Omental fat pad (tissue), 4 donors: ENCODE measurements at places on chromosomes 1 and 21.

DNA sequence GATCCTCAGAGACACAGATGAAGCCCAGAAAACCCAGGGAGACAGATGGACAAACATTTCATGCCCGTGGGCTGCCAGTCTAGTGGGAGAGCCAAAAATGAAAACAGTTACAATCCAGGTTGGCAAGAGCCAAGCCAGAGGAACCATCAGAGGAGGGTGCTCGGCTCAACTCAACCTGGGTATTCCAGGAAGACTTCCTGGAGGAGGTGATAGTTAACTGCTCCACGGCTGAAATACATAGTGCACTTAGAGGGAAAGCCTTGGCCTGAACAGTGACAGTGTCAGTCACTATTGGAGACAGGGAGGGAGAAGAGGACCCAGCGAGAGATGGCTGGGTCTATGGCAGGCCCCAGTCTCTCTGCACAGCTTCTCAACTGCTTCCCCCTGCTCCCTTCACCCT lies 1.9 kb downstream of the ARHGEF19 start:
- no peak for DNase-seq

DNA sequence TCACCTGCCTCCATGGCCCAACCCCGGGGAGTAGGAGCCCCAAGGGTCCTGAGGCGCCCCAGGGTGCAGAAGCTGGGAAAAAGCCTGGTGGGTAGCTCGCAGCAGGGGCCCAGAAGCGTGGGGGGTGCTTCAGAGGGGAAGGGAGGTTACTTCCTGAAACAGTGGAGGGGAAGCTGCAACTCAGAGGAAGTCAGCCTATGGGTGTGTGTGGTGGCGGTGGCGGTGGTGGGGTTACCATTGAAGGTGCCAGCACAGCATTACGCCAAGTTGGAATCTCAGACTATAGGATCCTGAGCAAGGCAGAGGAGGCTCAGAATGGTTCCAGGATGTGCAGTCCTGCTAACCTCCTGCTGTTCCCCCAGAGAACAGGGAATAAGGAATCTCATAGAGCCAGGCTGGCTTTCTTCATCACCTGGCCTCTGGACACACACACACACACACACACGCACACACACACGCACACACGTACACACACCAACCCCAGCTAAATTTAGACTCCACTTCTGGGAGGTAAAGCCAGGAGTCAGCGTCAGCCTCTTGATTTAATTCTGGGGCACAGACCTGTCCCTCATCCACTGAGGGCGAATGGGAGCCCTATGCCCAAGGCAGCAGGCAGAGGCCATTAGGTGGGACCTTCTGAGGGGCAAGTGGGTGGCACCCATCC lies 1.3 kb downstream of the DENND4B start:
- DNase-seq = no peak

DNA sequence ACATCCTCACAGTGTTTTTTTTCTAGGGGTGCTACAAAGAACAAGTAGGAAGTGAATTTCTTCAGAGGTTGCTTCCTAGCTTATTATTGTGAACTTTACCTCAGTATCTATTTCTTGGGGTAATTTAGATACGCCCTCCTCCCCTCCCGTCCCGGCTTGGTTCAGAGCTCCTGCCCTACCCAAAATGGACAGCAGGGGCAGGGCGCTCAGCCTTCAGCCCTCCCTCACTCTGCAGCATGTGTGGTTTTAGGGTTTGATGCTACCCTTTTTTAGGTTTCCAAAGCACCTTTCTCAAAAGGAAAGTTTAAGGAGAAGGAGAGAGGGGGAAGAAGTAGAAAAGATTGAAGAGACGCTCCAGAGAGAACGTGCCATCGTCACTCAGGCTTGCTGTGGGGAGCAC lies 16.9 kb upstream of the POGK start:
- DNase-seq = no peak

GRCh38 chr1:52709016-52709415 lies 10.9 kb upstream of the COA7 start:
- no peak for DNase-seq

DNA sequence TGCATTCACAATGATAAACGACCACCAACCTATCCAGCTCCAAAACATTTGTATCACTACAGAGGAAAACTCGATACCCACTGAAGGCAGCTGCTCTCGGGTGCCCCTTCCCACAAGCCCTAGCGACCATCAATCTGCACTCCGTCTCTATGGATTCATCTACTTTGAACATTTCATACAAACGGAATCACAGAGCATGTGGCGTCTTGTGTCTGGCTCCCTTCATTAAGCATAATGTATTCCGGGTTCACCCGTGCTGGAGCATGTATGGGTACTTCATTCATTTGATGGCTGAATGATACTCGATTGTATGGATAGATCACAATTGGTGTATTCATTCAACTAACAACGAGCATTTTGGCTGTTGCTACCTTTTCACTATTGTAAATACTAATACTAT lies 340.2 kb downstream of the SMYD3 start:
- DNase-seq = no peak

GRCh38 chr1:93576746-93577145 lies 104.9 kb downstream of the BCAR3 start:
- no peak for DNase-seq

GRCh38 chr1:241331328-241332036 lies 25.5 kb downstream of the RGS7 start:
- no peak for DNase-seq

- DNase-seq = no peak
Observed at GRCh38 chr1:241702442-241703373, 50.6 kb downstream of the WDR64 start.

GRCh38 chr21:46557919-46558392 lies 46.9 kb downstream of the S100B start:
- no peak for DNase-seq

GRCh38 chr1:248703674-248704073 lies 1.1 kb upstream of the OR14I1 start:
- no peak for DNase-seq
